Activated CD4-positive, alpha-beta T cell treated with anti-CD3 and anti-CD28 coated beads for 1 hour (primary cell): ENCODE measurements at places on chromosomes 5 and 9.

- DNase-seq = no peak
Measured at GRCh38 chr5:43336159-43336558, 22.9 kb upstream of the HMGCS1 start.

DNA sequence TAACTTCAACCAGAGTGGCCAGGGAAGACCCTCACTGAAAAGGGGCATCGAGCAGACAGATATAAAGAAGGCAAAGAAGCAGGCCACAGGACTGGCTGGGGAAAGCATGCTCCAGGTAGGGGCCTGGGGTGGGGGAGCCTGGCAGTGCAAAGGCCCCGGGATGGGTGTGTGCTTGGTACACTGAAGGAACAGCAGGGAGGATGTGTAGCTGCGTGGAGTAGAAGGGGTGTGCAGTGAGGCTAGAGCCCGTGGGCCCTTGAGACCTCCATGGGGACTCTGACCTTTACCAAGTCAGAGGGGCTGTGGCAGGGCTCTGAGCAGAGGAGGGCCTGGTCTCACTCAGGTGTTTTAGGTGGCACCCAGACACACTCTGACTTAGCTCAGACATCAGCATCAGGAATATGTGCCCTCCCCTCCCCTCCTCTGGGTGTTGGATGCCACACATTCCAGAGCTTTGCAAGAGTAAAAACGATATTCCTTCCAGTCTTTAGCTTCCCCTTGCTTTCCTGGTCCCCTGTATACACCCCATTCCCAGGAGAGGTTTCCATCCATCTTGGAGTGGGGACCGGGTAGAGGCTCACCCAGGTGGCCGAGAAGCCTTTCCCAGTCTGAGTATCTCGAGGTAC lies 7.6 kb downstream of the TRIM7 start:
- no peak for DNase-seq

- no peak for DNase-seq
Measured at GRCh38 chr5:111498346-111498745, 14.0 kb downstream of the STARD4 start.

DNA sequence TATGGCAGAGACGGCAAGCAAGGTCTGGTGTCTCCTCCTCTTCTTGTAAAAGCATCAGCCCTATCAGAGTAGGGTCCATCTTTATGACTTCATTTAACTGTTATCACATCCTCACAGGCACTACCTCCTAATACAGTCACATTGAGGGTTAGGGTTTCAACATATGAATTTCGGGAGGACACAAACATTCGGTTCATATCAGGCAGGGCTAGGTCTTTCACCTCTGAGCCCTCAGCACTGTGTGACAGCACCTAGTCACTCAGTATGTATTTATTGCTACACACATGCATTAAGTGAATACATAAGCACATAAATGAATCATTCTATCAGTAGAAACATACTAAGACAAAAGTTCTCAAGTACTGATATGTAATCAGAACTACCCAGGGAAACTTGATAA lies 9.4 kb upstream of the BTF3 start:
- no peak for DNase-seq

DNA sequence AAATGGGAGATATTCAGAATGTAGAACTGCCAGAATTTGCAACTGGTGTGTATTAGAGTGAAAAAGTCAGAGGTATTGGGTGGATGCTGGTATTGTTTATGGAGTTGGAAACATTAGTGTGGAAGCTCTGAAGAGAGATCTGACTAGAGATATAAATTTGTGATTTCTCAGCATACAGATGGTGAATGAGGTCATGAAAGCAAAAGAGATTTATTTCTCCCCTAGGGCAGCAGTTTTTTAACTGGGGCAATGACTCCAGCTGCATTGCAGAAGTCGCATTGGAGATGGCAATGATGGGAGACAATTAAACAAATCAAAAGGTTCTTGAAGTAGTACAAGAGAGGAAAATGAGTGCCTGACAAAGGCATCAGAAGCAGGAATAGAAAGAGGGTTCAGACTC lies 64.9 kb downstream of the CETN3 start:
- DNase-seq = no peak
